ENCODE measurements at places on chromosomes 2 and 18.

DNA sequence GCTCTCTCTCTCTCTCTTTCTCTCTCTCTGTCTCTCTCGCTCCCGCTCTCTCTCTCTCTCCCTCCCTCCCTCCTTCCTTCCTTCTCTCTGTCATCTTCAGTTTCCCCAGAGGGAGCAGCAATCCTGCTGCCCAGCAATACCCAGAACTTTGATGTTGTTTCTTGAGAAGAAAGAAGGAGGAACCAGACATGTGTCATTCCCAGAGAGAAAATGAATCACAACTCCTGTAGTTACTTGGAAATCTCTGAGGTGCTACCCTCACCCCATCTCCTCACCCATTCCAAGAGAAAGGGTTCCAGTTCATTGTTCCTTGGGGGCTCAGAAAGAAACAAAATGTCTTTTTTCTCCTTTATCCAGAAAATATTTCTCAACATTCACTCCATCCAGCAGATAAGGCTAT is 449.1 kb downstream of the TNS1 start:
- DNase-seq, result no peak

DNA sequence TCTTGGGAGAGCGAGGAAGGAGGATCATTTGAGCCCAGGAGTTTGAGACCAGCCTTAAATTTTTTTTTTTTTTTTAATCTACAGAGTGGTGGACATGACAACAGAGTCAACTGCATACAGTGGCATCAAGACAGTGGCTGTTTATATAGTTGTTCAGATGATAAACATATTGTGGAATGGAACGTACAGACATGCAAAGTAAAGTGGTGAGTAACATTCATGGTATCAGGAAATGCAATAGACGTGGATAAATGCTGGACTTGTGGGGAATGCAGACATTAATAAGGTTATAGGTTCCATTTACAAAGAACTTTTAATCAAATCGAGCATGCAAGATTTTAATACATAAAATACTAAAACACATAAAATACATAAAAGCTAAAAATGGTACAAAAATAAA is 11.9 kb downstream of the WDR43 start:
- DNase-seq, result no peak

- no peak for DNase-seq
Measured at GRCh38 chr2:110818767-110819481, 86.6 kb downstream of the ACOXL start.

DNA sequence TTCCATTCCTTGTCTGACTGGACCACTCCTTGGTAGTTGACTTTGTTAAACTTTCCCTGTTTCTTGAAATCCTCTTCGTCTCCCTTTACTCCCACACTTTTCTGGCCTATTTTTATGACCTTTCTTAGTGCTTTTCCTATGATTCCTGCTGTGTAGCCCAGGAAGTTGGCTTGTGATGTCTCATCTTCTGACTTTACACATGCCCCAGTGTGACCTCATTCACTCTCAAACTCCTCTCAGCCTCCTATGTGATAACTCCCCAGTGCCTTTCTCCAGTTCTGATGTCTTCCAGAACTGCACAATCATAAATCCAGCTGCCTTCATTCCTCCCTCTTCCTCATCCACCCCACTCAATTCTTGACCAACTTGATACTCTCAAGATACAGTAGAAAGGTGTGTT is 407.6 kb downstream of the TGIF1 start:
- DNase-seq, result no peak

- no peak for DNase-seq
Measured at GRCh38 chr18:48279312-48279711, 129.9 kb downstream of the ZBTB7C start.

- DNase-seq, result no peak
Measured at GRCh38 chr2:21260311-21260710, 136.5 kb downstream of the TDRD15 start.

Data from NCI-H446 treated with DMSO at 0.1 percent for 48 hours (cell line).